Stimulated activated CD8-positive, alpha-beta memory T cell treated with anti-CD3 and anti-CD28 coated beads, Interleukin-4, amount 100 ng/mL, for 1 hour (primary cell): ENCODE measurements at places on chromosomes 1 and 21.

DNA sequence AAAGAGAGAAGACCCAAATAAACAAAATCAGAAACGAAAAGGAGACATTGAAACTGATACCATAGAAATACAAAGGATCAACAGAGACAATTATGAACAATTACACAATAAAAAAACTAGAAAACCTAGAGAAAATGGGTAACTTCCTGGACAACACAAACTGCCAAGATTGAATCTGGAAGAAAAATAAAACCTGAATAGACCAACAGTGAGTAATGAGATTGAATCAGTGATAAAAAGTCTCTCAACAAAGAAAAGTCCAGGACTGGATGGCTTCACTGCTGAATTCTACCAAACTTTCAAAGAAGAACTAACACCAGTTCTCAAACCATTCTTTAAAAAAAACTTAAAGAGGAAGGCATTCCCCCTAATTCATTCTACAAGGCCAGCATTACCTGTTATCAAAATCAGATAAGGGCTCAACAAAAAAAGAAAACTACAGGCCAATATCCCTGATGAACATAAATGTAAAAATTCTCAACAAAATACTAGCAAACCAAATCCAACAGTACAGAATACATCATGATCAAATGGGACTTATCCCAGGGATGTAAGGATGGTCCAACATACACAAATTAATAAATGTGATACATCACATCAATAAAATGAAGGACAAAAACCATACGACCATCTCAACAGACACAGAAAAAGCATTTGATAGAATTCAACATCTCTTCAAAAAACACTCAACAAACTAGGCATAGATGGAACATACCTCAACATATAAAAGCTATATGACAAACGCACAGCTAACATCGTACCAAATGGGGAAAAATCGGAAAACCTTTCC is 119.9 kb downstream of the ACBD6 start:
- no peak for DNase-seq

DNA sequence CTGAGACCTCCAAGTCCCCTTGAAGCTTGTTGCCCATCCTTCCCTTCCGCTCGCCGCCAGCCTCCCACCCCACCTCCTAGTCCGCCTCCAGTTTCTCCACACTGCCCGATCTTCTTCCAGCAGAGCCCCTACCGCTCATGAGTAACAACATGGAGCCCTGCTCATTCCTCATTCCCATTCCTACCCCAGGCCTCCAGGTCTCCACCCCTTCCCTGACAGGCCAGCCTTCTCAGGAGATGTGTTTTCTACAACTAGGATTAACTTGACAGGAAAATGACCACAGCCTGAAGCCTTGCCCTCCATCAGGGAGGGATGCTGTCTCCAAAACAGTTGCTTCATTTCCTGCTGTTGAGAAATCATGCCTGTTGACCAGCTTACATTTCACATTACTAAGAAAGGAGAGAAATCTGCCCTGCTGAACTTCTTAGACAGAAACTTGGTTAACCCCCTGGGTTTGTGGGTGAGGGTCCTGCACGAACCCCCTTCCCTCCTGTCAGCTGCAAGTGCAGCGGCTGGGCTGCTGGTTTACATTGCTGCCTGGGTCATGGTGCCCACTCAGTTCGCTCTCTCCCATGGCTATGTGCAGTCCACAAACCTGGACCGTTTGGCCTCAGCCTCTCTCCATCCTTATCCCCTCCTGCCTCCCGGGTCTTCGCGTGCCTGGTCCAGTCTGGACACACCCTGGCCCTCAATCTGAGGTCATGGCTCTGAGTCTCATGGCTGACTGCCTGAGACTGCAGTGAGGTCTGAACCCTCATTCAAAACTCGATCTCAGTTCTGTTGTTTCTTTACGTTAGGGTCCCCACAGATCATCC is 16.1 kb upstream of the CHI3L1 start:
- DNase-seq, result no peak

DNA sequence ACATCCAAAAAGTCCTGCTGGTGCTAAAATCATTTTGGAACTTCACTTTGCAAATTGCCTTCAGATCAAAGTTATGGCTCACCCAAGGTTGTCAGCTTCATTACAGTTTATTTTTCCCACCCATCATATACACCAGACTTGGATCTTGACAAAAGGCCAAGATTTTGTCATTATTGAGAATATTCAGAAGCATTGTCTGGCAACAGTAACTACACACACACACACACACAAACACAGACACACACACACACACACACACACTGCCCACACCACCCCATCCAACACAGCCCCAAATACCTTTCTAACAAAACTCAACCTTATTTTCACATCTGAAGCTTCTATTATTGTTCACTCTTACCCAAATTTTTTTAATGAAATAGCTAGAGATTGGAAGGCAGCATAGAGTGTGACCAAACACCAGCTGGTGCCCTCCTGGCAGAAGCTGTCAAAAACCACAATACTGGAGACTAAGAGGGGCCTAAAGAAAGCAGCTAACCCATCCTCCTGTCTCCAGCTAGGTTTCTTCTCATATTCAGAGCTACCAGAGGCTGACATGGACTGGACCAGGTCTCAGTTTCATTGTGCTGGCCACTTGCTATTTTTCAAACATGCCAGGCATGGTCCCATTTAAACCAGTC is 139.1 kb upstream of the ZC3H11B start:
- DNase-seq, result no peak

- DNase-seq, result no peak
Observed at GRCh38 chr1:2587071-2587859, 688 bp downstream of the PRXL2B start.

DNA sequence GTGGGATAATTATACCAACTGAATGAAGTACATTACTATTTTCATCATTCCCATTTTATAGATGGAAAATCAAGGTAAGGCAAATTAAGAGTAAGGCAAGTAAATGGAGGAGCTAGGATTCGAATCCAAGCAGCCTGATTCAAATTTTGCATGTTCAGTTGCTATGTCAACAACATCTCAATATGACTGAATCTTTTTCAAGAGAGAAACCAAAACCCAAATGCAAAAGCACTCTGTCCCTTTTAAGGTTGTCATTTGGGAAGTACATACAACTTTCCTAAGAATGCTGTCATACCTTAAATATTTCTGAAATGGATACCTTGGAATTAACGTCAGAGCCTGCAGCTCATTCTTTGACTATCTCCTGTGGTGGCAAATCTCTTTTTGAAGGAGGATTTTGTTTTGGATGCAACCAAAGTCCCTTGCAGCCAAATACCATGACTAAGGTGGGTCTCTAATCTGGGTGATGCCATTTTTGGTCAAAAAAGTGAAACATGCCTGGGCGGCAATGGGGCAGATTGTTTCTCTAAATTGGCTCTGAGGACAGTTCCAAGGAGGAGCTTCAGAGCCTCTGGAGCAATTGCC is 25.4 kb downstream of the ADAMTS1 start:
- DNase-seq, result no peak

DNA sequence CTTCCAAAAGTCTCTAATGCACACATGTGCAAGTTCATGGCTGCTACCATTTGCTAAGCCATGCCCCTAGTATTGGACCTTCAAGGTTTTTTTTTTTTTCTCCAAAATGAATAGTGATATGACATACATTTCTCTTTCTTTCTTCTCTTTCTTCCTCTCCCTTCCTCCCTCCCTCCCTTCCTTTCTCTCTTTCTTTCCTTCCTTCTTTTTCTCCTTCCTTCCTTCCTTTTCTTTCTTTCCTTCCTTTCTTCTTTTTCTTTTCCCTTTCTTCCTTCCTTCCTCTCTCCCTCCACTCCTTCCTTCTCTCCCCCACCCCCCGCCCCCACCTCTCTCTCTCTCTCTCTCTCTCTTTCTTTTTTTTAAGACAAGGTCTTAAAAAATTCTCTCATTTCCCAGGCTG is 3.4 kb upstream of the RNF187 start:
- no peak for DNase-seq

- DNase-seq, result no peak
Observed at GRCh38 chr1:179091691-179092165, 9.9 kb downstream of the TOR3A start.

GRCh38 chr1:113530021-113530420 is 139.7 kb downstream of the MAGI3 start:
- no peak for DNase-seq

- no peak for DNase-seq
Observed at GRCh38 chr1:177561436-177561835, 390.7 kb downstream of the BRINP2 start.

DNA sequence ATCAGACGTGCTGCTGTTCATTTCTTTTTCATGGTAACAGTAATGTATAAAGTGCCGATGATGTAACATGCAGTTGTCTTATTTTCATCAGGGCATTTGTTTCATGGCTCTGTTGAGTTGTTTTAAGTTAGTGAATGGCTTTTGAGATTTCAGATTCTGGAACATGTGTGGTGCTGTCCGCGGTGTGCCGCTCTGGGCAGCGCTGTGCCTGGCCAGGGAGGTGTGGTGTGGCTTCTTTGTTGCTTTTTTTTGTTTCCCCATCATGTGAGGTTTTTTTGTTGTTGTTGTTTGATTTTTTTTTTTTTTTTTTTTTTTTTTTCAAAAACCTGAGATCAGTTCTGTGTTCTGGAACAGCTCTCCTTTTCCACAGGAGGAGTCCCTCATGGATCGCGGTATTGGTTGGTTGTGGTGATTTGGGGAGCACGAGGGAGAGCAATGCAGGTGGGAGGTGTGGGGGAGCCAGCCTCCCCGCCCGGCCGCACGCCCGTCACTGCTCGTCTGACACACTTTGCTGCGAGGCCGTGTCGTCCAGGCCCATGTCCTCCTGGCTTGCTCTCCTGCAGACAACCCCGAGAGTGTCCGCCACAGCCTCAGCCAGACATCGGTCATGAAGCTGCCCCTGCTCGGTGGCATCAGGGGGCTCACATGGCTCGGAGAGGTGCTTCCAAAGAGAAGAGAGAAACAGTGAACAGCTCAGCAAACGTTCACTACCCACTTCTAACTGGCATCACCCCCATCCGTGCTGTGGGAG is 33.6 kb downstream of the NTPCR start:
- DNase-seq, result no peak

- no peak for DNase-seq
Observed at GRCh38 chr1:164759979-164760469, 201.0 kb downstream of the PBX1 start.

GRCh38 chr1:241999026-241999425 is at the start of gene MAP1LC3C:
Gene MAP1LC3C (minus strand): TSS chr1:241999098. CDS start chr1:241999008, 90 bp downstream.
- no peak for DNase-seq

GRCh38 chr1:169108863-169109560 is 2.5 kb downstream of the ATP1B1 start:
- no peak for DNase-seq

DNA sequence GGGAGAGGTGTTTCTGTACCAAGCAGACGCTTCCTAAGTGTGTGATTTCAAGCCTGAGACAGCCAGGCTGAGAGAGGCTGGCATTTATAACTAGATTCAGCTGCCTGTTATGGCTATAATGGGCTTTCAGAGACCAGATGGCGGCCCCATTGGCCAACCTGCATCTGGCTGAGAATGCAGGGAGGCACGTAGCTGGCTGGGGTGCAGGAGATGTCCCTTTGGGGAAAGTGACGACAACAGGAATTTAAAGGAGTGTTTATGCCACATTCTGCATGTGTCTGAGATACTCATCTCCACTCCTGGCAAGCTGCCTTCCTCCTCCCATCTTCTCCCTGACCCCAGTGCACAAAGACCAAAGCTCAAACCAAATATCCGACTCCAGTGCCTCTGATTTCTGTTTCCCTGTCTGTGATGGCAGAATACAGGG is 21.3 kb upstream of the CCDC190 start:
- no peak for DNase-seq

GRCh38 chr1:158078569-158079080 is 85.2 kb downstream of the KIRREL1 start:
- no peak for DNase-seq

- no peak for DNase-seq
Observed at GRCh38 chr21:16159213-16159970, 429.6 kb downstream of the USP25 start.

- no peak for DNase-seq
Observed at GRCh38 chr1:88134983-88135921, 548.8 kb upstream of the PKN2 start.

DNA sequence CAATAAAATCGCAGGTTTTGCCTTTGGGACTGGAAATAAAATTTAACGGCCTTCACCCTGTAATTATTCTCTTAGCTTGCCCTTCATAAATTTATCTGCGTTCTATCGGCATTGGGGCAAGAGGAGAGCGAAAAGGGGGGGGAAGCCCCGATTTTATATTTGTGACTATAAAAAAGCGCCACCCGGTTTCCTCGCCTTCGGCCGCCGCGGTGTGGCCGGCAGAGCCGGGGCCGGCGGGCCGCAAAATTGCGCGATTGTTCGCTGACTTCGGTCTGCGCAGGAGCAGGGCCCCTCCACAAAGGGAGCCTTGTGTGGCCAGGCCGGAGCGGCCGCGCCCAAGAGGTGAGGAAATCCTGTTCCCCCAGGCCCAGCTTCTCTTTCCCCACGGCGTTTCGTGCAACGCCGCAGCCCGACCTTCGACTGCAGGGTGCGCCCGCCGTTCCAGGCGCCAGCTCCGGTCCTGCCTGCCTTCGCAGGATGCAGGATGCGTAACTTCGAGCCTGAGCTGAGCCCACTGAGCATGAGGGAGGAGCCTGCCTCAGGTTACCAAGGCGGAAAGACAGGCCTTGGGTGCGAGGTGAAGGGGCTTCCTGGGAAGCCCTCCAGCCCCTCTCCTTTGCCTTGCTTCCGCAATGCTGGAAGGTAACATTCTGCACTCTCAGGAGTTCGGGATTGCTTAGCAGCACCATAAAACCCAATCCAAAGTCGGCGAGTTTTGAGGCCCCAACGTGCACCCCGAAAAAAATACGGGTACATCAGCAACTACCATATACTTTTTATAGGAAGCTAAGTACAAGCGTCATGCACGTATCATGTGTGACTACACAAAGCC is 4.9 kb upstream of the TBX15 start:
- DNase-seq, result no peak

- no peak for DNase-seq
Observed at GRCh38 chr1:33763406-33763805, 100.5 kb upstream of the HMGB4 start.

GRCh38 chr1:230831771-230832170 is 36.5 kb downstream of the C1orf198 start:
- no peak for DNase-seq

GRCh38 chr1:240499012-240499411 is 112.9 kb downstream of the GREM2 start:
- DNase-seq, result no peak

GRCh38 chr1:220093361-220094015 is 444 bp upstream of the IARS2 start:
- DNase-seq, result no peak

DNA sequence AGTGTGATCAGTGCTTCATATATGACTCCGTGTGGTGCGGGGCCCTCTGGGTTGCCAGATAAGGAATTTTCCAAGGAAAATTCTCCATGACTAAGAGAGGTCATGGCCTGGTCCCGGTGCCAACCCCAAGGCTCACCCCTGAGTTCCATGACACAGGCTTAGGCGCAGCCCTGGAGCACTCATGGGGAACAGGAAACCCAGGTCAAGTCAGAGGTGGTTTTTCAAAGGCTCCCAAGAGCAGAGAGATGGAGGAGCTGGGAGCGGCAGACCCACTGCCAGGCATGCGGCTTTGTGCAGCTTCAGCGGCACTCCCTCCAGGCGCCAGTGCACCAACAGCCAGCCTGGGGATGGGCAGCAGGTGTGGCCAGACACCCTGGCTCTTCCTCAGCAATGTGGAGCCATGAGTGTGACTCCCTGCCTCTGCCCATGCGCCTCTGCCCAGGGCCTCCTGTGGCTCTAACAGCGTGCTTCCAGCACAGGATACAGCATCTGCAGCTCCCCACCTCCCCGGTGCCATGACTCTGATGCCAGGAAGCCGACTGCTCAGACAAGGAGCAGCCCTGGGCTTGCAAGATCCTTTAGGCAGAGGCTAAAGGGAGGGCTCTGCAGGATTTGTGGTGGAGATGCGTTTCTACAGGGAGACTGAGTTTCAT is 47.3 kb downstream of the GPR161 start:
- no peak for DNase-seq

GRCh38 chr1:88891318-88891950 is at the start of gene GTF2B:
Gene GTF2B (minus strand): TSS chr1:88891567. CDS start chr1:88891499, 68 bp downstream.
- DNase-seq, result peak; percentile 80

- DNase-seq, result no peak
Observed at GRCh38 chr1:210394281-210394821, 65.6 kb downstream of the HHAT start.
